Activated gamma-delta T cell treated with Interleukin-2 at 50 U/mL for 16 hours (primary cell): ENCODE measurements at places on chromosomes 2 and 18.

- DNase-seq: peak; percentile 52
These were observed 98.3 kb downstream of the PIK3C3 start for GRCh38 chr18:42053188-42053781.

DNA sequence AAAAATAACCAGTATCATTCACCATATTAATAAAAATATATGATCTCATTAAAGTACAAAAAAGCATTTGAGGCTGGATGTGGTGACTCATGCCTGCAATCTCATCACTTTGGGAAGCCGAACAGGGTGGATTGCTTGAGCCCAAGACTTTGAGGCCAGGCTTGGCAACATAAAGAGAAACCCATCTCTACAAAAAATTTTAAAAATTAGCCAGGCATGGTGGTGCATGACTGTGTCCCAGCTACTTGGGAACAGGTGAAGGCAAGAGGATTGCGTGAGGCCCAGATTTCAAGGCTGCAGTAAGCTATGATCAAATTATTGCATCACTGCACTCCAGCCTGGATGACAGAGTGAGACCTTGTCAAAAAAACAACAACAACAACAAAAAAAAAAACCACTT is 75.9 kb downstream of the RAD51AP2 start:
- DNase-seq: no peak

DNA sequence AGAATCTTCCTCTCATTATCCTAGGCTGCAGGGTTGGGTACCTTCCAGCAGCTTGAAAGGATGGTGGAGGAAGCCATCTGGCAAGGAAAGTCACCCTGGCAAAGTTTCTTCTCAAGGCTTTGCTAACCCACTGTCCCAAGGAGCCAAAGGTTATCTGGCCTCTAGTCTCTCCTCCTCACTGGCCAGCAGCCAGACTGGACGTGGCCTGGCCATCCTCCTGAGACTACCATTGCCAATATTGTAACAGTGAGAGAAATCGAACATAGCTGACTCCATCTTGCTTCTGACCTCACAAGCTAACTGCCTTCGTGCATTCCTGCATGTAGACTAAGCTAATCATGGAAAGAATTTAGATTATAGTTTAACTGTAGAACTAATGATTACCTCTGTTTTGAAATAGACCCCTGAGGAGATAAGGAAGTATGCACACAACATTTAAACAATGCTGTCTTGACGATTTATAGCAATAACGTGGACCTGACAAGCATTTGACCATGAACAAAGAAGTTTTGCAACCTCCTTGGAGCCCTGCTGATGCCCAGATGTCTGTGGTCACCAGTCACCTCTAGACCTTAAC is 7.8 kb upstream of the ANXA4 start:
- no peak for DNase-seq

GRCh38 chr2:203149194-203149593 is 89.6 kb upstream of the CYP20A1 start:
- DNase-seq: no peak

DNA sequence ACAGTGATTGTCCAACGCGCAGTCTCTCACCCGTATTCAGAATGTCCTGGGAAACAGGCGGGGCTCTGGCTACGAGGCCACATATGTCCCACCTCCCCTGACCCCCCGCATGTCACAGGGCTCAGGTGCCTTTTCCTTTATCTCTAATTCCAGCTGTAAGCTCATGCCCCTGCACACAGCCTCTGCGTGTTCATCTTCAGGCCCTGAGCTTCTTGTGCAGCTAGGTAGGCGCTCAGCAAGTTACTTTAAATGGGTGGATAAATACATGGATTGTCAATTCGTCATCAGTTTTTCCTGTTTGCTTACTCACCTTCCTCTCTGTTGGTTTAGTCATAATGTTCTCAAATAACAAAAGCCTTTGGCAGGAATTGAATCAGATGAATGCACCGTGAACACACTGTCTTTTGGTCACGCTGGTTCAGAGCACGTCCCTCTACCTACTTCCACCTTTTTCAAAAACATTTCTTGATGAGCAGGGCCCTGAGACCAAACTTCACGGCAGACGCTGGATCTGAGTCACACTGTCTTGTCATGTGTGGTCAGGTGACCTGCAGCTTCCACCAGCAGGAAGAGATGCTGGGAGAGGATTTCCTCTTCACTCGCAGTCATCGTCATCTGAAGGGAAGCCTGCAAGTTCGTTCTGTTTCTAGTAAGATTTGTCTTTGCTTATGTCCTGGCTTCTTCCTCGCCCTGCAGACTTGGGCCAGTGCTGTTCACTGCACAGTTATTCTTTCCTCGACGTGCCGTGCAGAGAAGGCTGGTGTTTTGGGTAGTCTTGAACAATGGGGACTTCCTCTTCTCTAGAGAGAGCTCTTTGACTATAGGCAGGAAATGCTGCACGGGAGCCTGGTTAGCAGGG is 138.1 kb downstream of the PTGR3 start:
- peak; percentile 70 for DNase-seq

DNA sequence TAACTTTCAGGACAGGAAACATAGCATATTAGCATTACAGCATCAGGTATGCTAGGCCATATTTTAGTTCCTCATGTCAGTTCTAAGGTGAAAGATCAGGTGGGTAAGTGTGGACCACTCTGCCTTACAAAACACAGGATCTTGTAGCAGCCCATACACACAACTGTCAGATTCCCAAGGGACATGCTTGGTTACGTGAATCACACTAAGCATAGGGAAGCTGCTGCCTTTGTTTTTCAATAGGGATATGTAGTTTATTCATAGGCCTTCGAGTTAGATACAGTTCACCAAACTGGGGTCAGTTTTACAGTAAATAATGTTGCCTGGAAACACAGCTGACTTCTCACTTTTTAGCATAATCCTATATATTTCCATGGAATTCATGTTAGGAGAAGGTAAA is 116.1 kb upstream of the OTX1 start:
- no peak for DNase-seq

DNA sequence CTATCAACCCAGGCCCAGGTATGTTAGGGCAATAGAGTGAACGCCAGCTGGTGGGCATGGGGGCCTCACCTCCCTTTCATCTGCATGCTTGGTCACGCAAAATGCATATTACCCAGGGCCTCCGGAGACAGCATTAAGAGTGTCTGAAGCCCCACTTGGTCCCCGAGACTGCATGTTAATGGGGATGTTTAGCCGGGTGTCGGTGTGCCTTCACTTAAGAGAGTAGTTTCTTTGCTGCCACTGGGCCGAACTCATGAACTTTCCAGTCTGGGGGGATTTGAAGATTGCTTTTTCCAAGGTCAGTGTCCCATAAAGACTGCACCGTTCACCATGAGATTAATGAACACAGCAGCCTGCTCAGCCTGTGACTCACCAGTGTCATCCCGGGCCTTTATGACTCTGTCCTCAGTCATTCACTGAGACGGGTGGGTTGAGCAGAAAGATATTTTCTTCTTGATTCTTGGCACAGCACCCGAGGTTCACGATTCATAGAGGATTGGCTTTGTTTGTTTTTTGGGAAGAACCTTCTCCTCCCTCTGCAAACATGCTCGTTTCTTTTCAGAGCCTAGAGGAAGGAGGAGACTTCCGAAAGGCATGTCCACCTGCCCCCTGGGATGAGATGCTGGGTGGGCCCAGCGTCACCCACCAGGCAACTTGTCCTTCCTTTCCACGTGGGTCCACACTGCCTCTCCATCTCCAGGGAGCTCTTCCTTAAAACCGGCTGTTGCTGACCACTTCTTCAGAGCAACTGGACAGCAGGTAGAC is 199.1 kb downstream of the GLI2 start:
- no peak for DNase-seq

GRCh38 chr2:151855111-151855510 is 26.9 kb upstream of the ARL5A start:
- DNase-seq: no peak

DNA sequence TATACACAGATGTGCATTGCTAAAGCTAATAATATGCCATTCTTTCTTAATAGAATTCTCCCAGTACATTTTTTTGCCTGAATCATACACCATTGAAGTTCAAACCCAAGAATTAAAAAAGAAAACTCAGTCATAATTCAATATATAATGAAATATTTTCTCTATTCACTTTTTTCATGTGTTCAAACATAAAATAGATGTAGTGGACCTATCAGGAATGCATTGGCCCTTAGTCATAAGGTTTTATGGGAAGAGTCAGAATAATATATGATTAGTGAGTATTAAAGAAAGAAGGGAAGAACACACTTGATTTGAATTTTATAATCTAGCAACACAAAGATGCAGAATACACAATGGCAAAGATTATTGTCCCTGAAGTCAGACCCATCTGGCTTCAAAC is 297.0 kb upstream of the COL3A1 start:
- DNase-seq: no peak

- no peak for DNase-seq
These were observed 1274.5 kb upstream of the TMEFF2 start for GRCh38 chr2:193469251-193469650.
